ENCODE measurements at places on chromosomes 13 and 19. TPM values are rescaled to one million over a fixed set of nuclear protein-coding genes. Genes with fewer than 3 reads are reported as not detected.
A peak's percentile ranks its signal among the peaks of the same experiment; 100 is the strongest.

GRCh38 chr13:26589754-26590153, 32.3 kb downstream of the WASF3 start:
- no peak overlapping the region for H3K27ac ChIP-seq
- H3K4me3 ChIP-seq = no peak overlapping the region
- no peak for DNase-seq
- H3K27me3 ChIP-seq = no peaks in the 10 kb centered on the region
- H3K36me3 ChIP-seq = no peaks in the 10 kb centered on the region

DNA sequence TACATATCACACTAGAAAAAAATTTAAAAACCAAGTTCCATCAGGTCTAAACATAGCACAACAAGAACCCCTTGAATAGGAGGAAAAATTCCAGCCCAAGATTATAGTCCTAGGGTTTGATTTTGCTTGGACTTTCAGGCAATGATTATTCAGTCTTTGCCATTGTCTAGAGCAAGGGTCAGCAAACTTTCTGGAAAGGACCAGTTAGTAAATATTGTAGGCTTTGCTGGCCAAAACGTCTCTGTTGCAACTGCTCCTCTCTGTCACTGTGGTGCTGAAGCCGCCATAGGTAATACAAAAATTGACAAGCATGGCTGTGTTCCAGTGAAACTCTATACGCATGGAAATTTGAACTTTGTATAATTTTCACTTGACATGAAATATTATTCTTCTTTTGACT, 95.5 kb upstream of the UBAC2 start:
- DNase-seq = no peak
- no peaks in the 10 kb centered on the region for H3K27me3 ChIP-seq
- no peaks in the 10 kb centered on the region for H3K36me3 ChIP-seq

GRCh38 chr13:30998136-30999088, 66.0 kb downstream of the TEX26 start:
- no peaks in the 10 kb centered on the region for H3K27me3 ChIP-seq
- no peak overlapping the region for H3K4me3 ChIP-seq
- no peaks in the 10 kb centered on the region for H3K36me3 ChIP-seq
- DNase-seq = peak; percentile 64

DNA sequence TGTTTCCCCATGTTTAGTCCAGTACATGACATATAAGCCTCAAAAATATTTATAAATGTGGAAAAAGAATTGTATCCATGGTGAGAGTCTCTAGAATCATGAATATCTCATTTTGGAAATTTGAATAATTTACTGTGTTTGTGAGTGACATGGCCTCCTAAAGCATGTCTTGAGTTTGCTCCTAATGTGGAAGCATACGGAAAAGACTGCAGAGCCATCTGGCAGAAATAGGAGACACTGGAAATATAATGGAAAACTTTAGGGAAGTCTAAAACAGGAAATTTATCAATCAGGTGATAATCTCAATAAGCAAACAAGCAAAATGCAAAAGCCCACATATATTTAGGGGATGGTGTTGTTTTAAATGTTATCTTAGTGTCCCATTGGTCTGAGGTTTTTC, 465.0 kb downstream of the TDRD3 start:
- no peaks in the 10 kb centered on the region for H3K27me3 ChIP-seq
- no peak for DNase-seq
- H3K4me1 ChIP-seq = no peaks in the 10 kb centered on the region
- H3K27ac ChIP-seq = no peak overlapping the region

- H3K4me3 ChIP-seq = no peak overlapping the region
- H3K36me3 ChIP-seq = no peaks in the 10 kb centered on the region
- H3K27me3 ChIP-seq = peaks cover 93% of the 10 kb centered on the region
- DNase-seq = peak; percentile 6
These were observed 11.4 kb downstream of the ZIC2 start for GRCh38 chr13:99992949-99993351.

- H3K4me3 ChIP-seq = no peak overlapping the region
- DNase-seq = no peak
- no peak overlapping the region for H3K27ac ChIP-seq
- H3K4me1 ChIP-seq = no peaks in the 10 kb centered on the region
- no peaks in the 10 kb centered on the region for H3K27me3 ChIP-seq
These were observed 705.4 kb downstream of the SLITRK6 start for GRCh38 chr13:85093808-85094207.

DNA sequence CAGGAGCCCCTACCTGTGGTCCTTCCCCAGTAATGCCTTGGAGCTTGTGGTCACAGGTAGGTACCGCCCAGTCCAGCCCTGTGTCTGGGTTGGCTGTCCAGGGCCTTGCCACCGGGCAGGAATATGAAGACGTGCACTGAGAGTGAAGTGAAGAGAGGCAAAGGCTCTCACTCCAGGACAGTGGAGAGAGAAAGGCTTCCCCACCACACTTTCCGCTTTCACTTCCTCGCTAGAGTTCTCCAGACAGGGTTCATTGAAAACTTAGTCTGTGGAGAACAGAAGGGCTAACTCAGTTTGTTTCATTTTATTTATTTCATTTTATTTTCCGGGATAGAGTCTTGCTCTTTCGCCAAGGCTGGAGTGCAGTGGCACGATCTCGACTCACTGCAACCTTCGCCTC, 14.2 kb downstream of the FCAR start:
- H3K4me1 ChIP-seq = no peaks in the 10 kb centered on the region
- H3K4me3 ChIP-seq = no peak overlapping the region
- no peak for DNase-seq
- no peaks in the 10 kb centered on the region for H3K27me3 ChIP-seq

DNA sequence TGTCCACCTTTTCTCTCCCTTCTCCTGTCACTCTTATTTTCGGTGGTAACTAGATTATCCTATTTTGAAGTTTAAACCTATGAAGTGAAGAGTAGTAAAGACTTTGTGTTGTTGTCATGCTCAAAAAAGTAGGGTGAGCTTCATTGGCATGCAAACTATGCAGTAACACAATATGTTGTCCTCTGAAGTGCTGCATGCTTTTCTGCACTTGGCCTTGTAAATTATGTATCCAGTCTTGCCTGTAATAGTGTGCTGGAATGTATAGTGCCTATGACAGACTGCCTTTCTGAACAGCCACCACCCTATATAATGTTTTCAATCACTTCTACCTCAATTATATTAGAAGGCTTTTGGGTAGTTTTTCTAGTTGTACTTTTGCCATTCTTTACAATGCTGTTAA, 1198.2 kb upstream of the PCDH20 start:
- DNase-seq = no peak
- H3K27ac ChIP-seq = no peak overlapping the region
- H3K4me3 ChIP-seq = no peak overlapping the region
- no peaks in the 10 kb centered on the region for H3K4me1 ChIP-seq
- no peaks in the 10 kb centered on the region for H3K27me3 ChIP-seq
- no peaks in the 10 kb centered on the region for H3K36me3 ChIP-seq

- peaks cover 16% of the 10 kb centered on the region for H3K4me1 ChIP-seq
- no peaks in the 10 kb centered on the region for H3K36me3 ChIP-seq
- no peak for DNase-seq
- H3K27me3 ChIP-seq = no peaks in the 10 kb centered on the region
These were observed 51.5 kb downstream of the INSR start for GRCh38 chr19:7242601-7243258.

GRCh38 chr19:15014579-15014978, 34.7 kb upstream of the CASP14 start:
- no peak overlapping the region for H3K27ac ChIP-seq
- no peak for DNase-seq
- H3K27me3 ChIP-seq = peaks cover 9% of the 10 kb centered on the region
- no peaks in the 10 kb centered on the region for H3K36me3 ChIP-seq
- H3K4me1 ChIP-seq = no peaks in the 10 kb centered on the region
- no peak overlapping the region for H3K4me3 ChIP-seq

DNA sequence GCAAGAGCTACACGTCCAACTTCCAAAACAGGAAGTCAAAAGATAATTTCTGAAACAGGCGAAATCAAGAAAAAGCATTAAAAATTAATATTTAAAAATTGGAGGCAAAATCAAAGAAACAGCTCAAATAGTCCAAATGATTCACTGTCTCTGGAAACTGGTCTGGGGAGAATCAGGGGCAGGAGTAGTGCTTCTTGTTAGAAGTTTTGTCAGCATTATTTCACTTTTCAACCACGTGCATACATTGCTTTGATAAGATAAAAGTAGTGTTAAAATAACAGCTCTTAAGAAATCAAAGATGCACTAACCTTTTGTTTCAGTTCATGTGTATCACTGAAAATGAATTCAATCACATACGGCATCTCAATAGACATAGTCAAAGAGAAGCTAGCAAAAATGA, 53.8 kb downstream of the PARP4 start:
- H3K27me3 ChIP-seq = no peaks in the 10 kb centered on the region
- no peak for DNase-seq
- no peak overlapping the region for H3K27ac ChIP-seq
- H3K4me3 ChIP-seq = no peak overlapping the region

- H3K27ac ChIP-seq = no peak overlapping the region
- no peaks in the 10 kb centered on the region for H3K36me3 ChIP-seq
- H3K4me1 ChIP-seq = peaks cover 19% of the 10 kb centered on the region
- no peaks in the 10 kb centered on the region for H3K27me3 ChIP-seq
- H3K4me3 ChIP-seq = no peak overlapping the region
These were observed 8.0 kb downstream of the EFNB2 start for GRCh38 chr13:106527445-106527801.

DNA sequence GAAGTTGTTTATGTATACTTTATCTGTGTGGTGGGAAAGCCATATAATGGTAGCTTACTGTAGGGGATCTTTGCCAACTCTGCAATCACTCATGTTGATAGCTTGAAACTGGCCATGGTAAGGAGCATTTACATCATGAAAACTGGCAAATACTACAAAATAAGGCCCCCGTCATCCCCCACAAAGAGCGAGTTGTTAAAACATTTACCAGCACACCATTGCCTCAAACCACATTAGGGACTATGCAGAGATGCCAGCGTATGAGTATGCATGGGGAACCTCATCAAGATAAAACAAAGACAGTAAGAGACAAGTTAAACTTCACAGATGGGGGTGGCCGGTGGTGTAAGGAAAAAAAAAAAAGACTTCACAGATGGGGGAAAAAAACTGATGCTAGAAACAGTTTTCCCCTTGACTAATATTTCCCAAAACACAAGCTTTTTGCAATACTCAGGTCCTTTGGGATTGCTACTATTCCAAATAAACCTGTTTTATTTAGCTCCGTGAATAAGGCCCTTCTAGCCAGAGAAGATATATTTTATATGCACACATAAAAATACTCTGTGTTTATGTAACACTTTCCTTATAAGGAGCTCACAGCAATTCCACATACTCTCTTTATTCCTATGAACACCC, 70.6 kb upstream of the SERP2 start:
- H3K4me3 ChIP-seq = no peak overlapping the region
- H3K4me1 ChIP-seq = peaks cover 23% of the 10 kb centered on the region
- peak; percentile 72 for DNase-seq
- H3K27ac ChIP-seq = no peak overlapping the region

DNA sequence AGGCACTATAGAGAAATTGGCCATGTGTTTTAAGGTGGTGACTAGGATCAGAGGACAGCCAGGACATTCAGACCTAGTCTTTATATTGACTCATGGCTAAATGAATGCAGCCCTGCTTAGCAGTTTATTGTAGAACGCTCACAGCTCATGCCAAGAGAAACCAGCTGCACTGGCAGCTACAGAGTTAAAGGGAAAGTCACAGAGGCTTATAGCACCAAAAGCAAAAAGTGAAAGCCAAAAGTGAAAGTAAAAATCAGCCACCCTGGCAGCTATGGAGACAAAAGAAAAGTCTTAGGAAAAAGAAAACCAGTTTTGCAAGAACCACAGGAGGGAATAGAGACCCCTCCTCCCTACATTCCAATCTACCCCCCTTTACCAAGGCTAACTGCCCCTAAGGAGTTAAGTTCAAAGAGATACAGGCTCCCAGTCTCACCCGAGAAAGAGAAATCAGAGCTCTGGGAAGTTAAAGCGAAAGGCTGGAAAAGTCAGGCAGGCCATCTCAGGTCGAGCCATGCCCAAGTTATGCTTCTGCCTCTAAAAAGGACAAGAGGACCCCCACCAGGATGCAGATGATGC, 99.0 kb downstream of the ZNF429 start:
- H3K4me3 ChIP-seq = peak overlapping the region; percentile 37
- H3K36me3 ChIP-seq = no peaks in the 10 kb centered on the region
- peak overlapping the region; percentile 90 for H3K27ac ChIP-seq

- peaks cover 7% of the 10 kb centered on the region for H3K4me1 ChIP-seq
- H3K4me3 ChIP-seq = no peak overlapping the region
- H3K27ac ChIP-seq = no peak overlapping the region
- no peak for DNase-seq
These were observed 24.7 kb upstream of the GPR183 start for GRCh38 chr13:99331881-99332293.

Gene RDH8
- not detected for polyA plus RNA-seq

Gene ATCAY
- polyA plus RNA-seq = under 0.01 TPM

Gene ZNF99
- not detected for polyA plus RNA-seq

Gene ENOX1
- polyA plus RNA-seq = 0.70 TPM

Gene CGB2
- polyA plus RNA-seq = not detected

Gene OR7D2
- not detected for polyA plus RNA-seq

Gene TEAD2
- 31.5 TPM for polyA plus RNA-seq

Gene SELENOV
- polyA plus RNA-seq = not detected

Gene NRTN
- 1.7 TPM for polyA plus RNA-seq

Gene RUBCNL
- 1.6 TPM for polyA plus RNA-seq

Gene SULT2A1
- polyA plus RNA-seq = not detected

Gene NOVA2
- polyA plus RNA-seq = 6.7 TPM

Gene CCDC159
- polyA plus RNA-seq = 40.9 TPM

Data from lung (tissue), 17 donors.